Lower lobe of right lung (tissue), 2 donors: ENCODE measurements at places on chromosomes 6 and 20. TPM values are rescaled to one million over a fixed set of nuclear protein-coding genes. Genes with fewer than 3 reads are reported as not detected.

DNA sequence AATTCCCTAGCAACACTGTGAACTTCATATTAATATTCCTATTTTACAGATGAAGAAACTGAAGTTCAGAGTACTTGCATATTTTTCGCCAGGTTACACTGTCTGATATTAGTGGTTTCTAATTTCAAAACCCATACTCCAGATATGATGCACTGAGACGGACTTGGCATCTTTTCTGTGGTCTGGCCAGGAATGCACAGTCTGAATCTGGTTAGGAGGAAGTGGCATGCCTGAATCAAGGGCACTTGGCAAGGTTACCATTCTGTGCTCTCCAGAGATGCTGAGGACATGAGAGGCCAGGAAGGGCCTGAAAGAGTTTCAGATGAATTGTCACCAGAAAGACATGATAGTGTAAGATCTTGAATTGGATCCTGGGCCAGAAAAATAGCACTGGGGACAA lies 150.1 kb downstream of the HAO1 start:
- no peak overlapping the region for H3K27ac ChIP-seq
- H3K36me3 ChIP-seq: no peaks in the 10 kb centered on the region
- H3K4me3 ChIP-seq: no peak overlapping the region
- no peaks in the 10 kb centered on the region for H3K4me1 ChIP-seq

DNA sequence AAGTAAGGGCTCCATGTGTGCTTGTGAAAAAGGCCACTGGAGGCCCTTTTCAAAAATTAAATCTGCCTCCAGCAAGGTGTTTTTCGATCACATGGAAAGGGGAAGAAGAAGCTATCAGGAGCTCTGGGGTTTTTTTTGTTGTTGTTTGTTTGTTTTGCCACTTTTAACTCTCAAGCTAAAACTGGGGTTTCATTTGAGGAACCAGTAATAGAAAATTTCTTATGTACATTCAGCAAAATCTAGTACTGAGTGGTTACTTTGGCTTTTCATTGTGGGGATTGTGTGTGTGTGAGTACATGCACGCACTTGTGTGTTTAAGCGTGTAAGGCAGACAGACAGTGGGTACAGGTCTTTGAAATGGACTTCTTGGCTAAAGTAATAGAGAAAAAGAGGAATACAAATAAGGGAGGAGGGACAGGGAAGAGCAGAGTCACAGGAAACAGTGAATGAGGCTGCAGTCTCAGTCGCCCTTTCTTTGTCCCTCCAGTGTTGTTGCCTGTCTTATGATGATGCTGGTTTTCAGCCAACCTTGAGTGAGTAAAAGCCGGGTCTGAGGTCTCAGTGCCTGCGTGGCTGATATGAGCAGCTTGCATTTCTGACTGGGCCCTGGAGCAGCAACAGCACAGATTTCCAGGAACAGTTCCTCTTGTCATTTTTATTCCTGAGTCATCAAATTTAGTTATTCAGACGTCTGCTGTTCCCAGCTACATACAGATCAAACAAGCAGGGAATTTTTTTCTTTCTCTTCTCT lies 26.2 kb downstream of the SLC16A10 start:
- H3K4me1 ChIP-seq: peaks cover 5% of the 10 kb centered on the region
- H3K27me3 ChIP-seq: no peaks in the 10 kb centered on the region
- no peak overlapping the region for H3K4me3 ChIP-seq
- no peak for DNase-seq
- no peaks in the 10 kb centered on the region for H3K36me3 ChIP-seq
- H3K27ac ChIP-seq: peak overlapping the region; percentile 54

DNA sequence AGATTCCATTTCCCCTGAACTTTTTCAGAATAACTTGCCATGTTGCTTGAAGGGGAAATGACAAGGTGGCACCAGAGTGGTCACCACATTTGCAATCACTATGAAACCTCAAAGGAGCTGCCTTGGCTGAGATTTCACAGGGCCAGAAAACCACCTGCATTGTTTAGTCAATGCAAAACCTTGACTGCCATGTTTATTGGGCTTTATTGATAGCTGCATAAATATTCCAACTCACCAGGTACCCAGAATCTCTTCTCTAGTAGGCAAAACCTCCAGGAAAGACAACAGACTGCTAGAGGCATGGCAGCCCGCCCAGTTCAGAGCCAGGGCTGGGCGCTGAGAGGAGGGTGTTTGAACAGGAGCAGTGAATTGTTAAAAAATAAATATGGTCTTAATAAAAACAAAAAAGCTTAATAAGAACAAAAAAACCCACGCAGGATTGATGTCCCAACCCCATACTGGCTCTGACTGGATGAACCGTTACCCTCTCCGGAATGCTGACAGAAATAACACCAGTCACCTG lies 375.6 kb downstream of the ZFAND3 start:
- no peaks in the 10 kb centered on the region for H3K27me3 ChIP-seq
- H3K4me1 ChIP-seq: no peaks in the 10 kb centered on the region
- no peak overlapping the region for H3K4me3 ChIP-seq
- no peak for DNase-seq
- no peak overlapping the region for H3K27ac ChIP-seq

GRCh38 chr6:32602383-32602782 lies 12.7 kb upstream of the HLA-DRB1 start:
- no peaks in the 10 kb centered on the region for H3K4me1 ChIP-seq
- H3K36me3 ChIP-seq: no peaks in the 10 kb centered on the region
- DNase-seq: no peak
- H3K27me3 ChIP-seq: no peaks in the 10 kb centered on the region

- H3K27ac ChIP-seq: no peak overlapping the region
Observed at GRCh38 chr6:62528894-62529526, 243.0 kb upstream of the KHDRBS2 start.

GRCh38 chr6:22601984-22602383 lies 32.6 kb downstream of the HDGFL1 start:
- H3K4me3 ChIP-seq: no peak overlapping the region
- H3K36me3 ChIP-seq: no peaks in the 10 kb centered on the region
- no peak for DNase-seq
- no peaks in the 10 kb centered on the region for H3K27me3 ChIP-seq
- H3K27ac ChIP-seq: no peak overlapping the region

Gene SLC17A9
- 10.4 TPM for total RNA-seq

DNA sequence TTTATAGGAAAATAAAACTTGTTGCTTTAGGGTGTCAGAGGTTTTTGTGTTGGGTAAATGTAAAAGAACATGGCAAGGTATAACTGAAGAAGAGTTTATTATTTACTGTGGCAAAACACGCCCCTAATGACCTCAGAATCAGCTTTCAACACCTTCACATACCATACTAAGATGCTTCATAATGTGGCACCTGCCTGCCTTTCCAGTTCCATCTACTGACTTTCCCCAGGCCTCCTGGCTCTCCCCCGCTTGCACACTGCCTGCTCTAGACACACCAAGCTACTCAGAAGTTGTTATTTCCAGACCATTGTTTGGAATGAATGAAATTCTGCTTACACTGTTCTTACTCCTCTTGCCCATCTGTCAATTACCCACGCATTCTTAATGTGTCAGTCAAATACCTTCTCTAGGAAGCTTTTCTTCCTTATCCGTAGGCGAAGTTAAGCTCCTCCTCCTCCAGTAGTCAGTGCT lies 1.8 kb downstream of the TIAM2 start:
- no peaks in the 10 kb centered on the region for H3K36me3 ChIP-seq
- no peak for DNase-seq
- H3K4me3 ChIP-seq: no peak overlapping the region

DNA sequence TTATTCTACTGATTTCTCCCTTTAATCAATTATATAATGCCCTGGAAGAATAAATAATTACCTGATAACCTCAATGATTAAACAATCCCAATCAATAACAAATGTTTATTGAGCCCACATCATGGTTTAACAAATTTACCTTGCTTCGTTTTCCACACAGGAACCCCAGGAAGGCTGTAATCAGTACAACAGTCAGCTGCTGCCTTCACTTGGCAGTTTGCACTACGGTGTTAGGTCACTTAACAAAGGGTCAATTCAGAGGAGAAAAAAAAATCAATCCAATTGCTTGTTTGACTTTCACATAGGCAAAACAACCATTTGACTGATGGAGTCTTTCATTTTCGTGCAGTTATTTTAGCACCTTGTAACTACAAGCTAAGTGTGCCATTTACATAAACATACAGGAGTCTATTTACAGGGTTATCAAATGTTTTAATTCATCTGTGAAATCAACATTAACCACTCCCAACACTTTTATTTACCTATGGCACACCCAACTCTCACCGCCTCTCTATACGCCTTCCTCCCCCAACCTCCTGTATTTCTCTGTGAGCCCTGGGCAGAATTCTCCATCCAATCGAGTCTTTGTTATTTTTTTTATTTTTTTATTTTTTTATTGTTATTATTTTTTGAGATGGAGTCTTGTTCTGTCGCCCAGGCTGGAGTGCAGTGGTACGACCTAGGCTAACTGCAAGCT lies 140.4 kb upstream of the TAB2 start:
- H3K36me3 ChIP-seq: no peaks in the 10 kb centered on the region
- H3K4me3 ChIP-seq: no peak overlapping the region
- no peak for DNase-seq
- no peaks in the 10 kb centered on the region for H3K27me3 ChIP-seq

Gene MAD2L1BP
- 19.2 TPM for total RNA-seq

- no peak overlapping the region for H3K27ac ChIP-seq
- no peaks in the 10 kb centered on the region for H3K27me3 ChIP-seq
Observed at GRCh38 chr6:37177935-37178517, 8.1 kb downstream of the PIM1 start.

DNA sequence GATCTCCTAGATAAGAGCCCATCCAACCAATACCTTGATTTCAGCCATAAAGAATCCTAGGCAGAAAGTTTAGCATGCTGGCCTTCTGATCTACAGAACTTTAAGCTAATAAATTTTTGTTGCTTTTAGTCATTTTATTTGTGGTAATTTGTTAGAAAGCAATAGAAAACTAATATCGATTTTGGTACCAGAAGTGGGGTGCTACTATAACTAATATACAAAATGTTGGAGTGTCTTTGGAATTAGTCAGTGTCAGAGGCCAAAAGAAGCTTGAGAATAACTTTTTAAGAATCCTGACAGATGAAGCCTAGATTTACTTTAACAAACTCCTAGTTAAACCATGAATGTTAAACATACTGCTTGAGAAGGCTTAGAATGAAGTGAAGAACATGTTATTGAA lies 83.6 kb upstream of the HSF2 start:
- DNase-seq: no peak
- no peak overlapping the region for H3K4me3 ChIP-seq
- no peaks in the 10 kb centered on the region for H3K36me3 ChIP-seq
- no peak overlapping the region for H3K27ac ChIP-seq
- no peaks in the 10 kb centered on the region for H3K27me3 ChIP-seq

Gene TCF15
- 0.65 TPM for total RNA-seq

DNA sequence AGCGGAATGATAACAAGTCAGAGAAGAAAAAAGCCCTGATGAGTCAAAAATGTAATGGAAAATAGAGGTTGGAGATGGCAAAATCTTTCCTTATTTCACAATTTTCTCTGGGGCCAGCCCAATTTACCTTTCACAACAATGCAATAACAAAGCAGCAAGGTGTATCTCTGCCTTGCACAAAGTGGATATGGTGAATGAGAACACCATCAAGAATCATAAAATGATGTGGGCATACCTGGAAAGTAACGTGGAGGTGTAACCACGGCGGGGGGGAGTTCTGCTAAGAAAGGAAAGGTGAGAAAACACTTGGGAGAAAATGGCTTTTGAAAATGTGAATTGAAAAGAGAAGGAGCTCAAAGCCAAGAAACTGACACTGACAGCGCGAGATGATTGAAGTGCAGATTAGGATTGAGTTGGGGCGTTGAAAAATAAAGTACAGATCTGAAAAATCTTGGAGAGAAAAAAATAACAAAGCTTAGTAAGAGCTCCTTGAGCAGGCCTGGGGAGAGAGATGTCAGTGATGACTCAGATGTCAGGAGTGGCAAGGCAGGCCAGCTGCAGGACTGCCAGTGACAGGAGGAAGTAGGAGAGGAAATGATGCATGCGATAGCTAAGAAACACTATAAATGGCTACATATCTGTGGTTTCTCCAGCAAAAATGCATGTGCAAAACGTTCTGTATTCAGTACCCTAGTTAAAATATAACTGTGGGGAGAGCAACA lies 26.2 kb downstream of the ARHGAP18 start:
- H3K27ac ChIP-seq: peak overlapping the region; percentile 70
- DNase-seq: peak; percentile 82
- no peak overlapping the region for H3K4me3 ChIP-seq
- H3K4me1 ChIP-seq: peaks cover 79% of the 10 kb centered on the region
